BJ (cell line): ENCODE measurements at places on chromosomes 6 and 20. TPM values are rescaled to one million over a fixed set of nuclear protein-coding genes. Genes with fewer than 3 reads are reported as not detected.

DEF6 gene
- 3.7 and 4.1 TPM in 2 replicates for polyA plus RNA-seq

CRISP2 gene
- not detected in 2 replicates for polyA plus RNA-seq

ZBP1 gene
- polyA plus RNA-seq = not detected in 2 replicates

GDAP1L1 gene
- not detected in 2 replicates for polyA plus RNA-seq

MMUT gene
- polyA plus RNA-seq = 10.2 and 18.7 TPM in 2 replicates

RSPH4A gene
- polyA plus RNA-seq = 0.09 and 0.13 TPM in 2 replicates

CYP24A1 gene
- 0.07 and 0.10 TPM in 2 replicates for polyA plus RNA-seq

SNHG17 gene
- polyA plus RNA-seq = 27.9 and 41.4 TPM in 2 replicates

TTLL9 gene
- polyA plus RNA-seq = 0.11 and 0.18 TPM in 2 replicates

RPN2 gene
- polyA plus RNA-seq = 647 and 834 TPM in 2 replicates

SLC35D3 gene
- polyA plus RNA-seq = not detected in 2 replicates

COL19A1 gene
- 0.11 TPM in 2 replicates for polyA plus RNA-seq

PSMA7 gene
- 319 and 478 TPM in 2 replicates for polyA plus RNA-seq

RPL10A gene
- 2,524 and 2,691 TPM in 2 replicates for polyA plus RNA-seq

RAMACL gene
- 0.26 and 0.32 TPM in 2 replicates for polyA plus RNA-seq

AVP gene
- not detected in 2 replicates for polyA plus RNA-seq

VGLL2 gene
- not detected in 2 replicates for polyA plus RNA-seq

PTGIS gene
- polyA plus RNA-seq = 28.8 and 39.0 TPM in 2 replicates

GLP1R gene
- polyA plus RNA-seq = not detected in 2 replicates

PRDM1 gene
- 4.6 and 5.2 TPM in 2 replicates for polyA plus RNA-seq

NKX2-2 gene
- not detected in 2 replicates for polyA plus RNA-seq

TNFAIP3 gene
- polyA plus RNA-seq = 5.7 and 6.3 TPM in 2 replicates
